ENCODE measurements at places on chromosomes 11 and 22.
A peak's percentile ranks its signal among the peaks of the same experiment; 100 is the strongest.

DNA sequence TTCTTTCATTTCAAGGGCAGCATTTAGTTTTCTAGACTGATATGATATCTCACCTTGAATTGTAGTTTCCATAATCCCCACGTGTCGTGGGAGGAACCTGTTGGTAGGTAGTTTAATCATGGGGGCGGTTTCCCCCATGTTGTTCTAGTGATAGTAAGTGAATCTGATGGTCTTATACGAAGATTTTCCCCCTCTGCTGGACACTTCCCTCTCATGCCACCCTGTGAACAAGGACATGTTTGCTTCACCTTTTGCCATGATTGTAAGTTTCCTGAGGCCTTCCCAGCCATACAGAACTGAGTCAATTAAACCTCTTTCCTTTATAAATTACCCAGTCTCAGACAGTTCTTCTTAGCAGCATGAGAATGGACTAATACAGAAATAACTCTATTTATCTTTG lies 851.1 kb upstream of the FAT3 start:
- DNase-seq: no peak

DNA sequence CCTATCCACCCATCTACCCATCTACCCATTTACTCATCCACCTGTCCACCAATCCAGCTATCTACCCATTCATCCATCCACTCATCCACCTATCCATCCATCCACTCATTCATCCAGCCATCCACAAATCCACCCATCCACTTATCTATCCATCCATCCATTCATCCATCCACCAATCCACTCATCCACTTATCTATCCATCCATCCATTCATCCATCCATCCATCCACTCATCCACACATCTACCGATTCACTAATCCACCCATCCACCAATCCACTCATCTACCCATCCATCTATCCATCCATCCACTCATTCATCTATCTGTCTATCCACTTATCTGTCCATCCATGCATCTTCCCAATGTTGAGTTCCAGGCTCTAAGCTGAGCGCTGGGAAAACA lies 1.7 kb upstream of the SPI1 start:
- DNase-seq: no peak

- DNase-seq: no peak
These were observed 1402.6 kb downstream of the BRD1 start for GRCh38 chr22:48425091-48425506.

GRCh38 chr11:101914341-101914737 lies 471 bp upstream of the CEP126 start:
- no peak for DNase-seq

DNA sequence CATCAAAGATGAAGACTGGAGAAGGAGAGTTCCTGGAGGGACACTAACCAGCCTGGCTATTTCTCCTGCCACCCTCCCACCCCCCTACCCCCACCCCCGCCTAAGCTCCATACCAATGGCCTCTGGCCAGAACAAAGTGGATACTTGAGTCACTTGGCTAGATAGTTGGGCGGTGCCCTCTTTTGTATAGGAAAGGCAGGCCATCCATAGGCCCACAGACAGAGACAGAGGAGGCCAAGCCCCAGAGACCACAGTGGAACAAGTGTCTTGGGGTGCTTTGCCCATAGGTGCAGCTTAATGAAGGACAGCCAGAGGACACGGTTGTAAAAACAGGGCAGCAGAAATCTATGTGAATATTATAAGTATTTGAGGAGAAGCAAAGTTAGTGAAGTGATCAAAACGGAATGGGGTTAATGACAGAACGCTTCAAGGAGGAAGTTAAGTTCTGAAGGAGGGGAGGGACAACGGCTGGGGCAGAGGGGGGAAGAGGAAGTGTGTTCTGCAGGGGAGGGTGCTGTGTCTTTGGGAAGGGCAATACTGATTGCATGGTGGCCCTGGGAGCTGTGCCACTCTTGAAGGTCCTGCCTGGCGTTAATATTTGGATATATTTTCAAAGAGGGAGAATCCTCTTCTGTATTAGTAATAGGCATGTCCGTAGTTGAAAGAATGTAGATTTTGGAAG lies 32.7 kb downstream of the FLI1 start:
- DNase-seq: peak; percentile 59

DNA sequence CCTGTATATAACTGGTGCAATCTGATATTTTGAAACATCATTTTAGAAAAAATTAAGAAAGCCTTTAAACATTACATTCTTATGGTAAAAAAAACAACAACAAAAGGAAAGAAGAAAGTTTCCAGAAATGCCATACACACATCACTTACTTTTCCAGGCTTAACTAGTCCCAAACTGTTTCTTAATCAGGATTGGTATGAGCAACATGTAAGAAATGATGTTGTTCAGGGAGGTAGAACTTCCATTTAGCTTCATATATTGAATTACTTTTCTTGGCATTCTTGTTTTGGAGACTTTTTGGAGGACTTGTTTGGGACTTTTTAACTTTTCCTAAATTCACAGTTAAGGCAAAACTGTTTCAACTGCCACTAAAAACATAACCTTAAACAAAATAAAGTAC lies 791.5 kb downstream of the METTL15 start:
- no peak for DNase-seq

DNA sequence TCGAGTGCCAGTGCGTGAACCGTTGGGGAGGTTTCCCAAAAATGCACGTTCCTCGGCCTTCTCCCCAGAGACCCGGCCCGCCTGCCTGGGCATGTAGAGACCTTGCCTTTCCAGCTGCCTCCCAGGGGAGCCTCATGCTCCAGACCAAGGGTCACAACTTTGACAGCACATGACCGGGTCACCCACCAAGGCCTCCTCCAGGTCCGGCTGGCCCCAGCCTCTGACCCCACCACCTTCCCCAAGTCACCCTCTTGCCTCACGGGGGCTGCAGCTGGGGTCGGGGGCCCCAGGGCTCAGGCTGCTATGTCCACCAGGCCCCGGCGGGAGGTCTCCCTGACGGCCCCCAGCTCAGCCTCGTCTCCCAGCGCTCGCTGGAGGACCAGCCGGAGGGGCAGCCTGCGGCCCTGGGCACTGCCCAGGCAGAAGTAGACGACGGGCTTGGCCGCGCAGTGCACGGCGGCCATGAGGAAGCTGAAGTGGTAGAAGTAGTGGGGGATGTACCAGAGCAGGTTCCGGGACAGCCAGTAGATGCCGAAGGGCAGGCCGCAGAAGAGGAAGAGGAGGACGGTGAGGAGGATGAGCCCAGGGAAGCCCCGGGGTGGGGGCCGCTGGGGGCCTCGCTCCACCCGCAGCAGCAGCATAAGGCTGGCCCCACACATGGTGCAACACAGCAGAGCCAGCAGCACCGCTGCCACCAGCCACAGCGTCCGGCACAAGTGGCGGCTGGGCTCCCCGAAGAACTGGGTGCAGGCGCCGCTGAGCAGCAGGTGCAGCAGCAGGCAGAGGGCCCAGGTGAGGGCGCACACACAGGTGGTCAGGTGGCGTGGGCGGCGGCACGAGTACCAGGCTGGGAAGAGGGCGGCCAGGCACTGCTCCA lies 4.4 kb downstream of the MRGPRE start:
- no peak for DNase-seq

DNA sequence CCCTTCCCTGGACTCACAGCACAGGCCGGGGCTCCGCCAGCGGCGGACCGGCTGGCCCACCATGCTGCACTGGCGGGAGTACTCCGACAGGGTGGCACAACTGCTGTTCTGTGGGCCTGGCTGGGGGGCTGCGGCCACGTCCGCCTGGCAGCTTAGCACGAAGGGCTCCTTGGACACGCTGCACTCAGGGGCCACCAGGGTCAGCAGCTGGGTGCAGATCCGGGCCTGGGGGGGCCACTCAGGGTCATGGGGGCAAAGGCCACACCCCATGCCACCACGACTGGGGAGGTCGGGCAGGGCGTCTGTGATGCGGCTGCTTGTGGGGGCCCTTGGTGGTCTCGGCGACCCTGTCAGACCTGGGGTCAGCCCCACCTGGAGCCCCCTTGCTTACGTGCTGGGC lies 6.0 kb downstream of the MUC6 start:
- no peak for DNase-seq

DNA sequence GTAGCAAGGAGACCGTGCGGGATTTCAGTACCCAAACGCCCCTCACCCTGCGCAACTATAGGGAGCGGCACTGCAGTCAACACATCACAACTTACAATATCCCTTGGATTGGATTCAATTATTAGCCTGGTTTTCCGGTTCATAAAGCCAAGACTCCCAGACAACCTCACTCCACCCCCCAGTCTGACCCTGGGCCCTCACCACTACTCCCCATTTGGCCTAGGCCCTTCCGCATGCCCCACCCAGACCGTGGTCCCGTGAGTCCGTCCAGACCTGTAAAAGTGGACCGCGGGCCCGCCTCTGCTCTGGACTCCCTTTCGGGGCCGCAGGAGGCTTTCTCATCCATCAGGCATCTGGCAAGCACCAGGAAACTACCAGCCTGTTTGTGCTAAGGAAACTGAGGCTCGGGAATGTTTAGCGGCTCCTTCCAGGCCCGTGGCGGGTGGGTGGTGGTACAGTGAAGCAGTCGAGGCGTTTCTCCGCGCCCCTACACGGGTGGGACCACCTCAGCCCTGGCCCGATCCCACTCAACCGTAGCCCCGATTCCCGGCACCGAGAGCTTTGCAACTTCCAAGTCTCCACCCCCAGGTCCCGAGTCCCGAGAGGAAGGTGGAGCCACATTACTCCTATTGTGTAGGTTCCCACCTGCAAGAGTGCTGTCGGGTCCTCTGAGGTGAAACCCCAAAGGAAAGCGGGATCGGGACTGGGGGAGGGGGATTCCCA lies 679 bp upstream of the DPP3 start:
- peak; percentile 55 for DNase-seq

- no peak for DNase-seq
These were observed 45.5 kb upstream of the ME3 start for GRCh38 chr11:86717817-86718501.

DNA sequence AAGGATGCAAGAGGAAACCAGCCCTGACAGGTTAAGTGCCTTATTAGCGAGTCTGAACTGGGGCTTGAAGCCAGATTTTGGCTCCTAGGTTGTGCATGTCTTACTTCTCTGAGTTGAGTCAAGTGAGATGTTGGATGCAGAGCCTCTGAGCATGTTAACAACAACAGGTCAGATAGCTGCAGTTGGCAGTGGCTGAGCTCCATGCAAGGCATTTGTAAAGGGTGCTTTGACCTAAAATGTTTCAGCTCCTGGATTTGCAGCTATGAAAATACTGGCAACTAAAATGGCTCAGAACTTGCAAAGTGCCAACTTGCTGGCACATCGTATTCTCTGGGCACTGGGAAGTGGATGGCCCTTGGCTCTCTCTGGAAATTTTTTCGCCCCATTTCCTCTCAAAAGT lies 16.4 kb upstream of the CSRP3 start:
- no peak for DNase-seq

GRCh38 chr11:92861634-92862033 lies 107.8 kb upstream of the MTNR1B start:
- DNase-seq: no peak

- DNase-seq: peak; percentile 63
These were observed 3.8 kb downstream of the CPT1A start for GRCh38 chr11:68837583-68838571.

DNA sequence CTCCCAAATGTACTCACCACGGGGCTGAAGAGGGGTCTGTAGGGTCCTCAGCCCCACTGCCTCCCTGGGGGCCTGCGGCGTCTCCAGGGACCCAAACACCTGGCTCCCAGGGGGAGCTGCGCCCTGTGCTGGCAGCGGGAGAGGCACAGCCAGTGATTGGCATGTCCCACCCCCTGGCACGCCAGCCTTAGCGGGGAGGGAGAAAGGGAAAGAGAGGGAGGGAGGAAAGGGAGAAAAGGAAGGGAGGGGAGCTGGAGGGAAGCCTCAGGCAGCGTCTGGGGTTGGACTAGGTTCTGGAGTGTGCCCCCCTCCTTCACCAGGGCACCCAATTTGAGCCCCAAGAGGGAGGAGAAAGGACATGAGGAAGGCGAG lies at the start of gene CHRM1:
TSS of gene CHRM1 (minus strand) at position 163 of the 372 bp plus-strand sequence. CDS start 10,263 bp downstream, outside the sequence.
- peak; percentile 22 for DNase-seq

DNA sequence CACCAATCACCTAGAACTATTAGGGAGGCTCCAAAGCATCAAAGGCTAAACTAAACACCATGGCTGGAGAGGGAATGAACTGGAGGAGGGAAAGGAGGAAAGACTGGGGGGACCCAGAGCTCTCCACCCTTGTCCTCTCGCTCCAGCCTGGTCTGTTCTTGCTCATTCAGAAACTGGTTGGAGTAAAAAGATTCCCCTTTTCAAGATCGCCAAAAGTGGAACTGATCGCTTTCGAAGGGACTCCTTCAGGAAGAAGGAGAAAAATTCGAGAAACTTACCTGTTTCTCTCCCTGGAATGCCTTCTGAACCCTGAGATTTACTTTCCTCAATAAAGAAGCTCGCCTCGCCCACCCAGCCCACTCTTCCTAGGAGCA lies 46.9 kb downstream of the OR4D9 start:
- no peak for DNase-seq

DNA sequence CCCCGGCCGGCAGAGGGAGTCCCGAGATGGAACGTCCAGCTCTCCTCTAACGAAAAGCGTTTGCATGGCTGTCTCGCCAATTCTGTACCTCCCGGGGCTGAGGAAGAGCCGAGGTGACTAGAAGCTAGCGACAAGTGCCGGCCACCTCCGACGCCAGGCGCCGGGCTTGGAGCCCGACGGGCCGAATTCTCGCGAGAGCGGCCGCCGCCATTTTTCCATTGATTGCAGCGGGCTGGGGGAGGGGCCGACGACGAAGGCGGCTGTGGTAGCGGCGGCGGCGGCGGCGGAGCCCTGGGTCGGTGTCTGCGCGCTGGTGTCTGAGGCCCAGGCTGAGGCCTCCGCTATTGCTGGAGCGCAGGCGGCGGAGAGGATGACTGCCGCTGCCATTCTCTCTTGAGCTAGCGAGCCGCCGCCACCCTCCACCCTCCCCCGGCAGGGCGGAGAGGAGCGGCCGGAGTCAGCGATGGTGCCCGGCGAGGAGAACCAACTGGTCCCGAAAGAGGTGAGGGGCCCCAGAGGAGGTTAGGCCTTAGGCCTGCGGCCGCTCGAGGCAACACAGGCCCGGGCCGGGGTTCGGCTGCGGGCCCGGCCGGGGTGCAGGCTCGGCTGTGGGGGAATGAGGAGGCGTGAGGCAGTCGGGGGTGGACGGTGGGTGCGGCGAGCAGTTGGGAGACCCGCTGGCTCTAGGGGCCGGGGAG lies at the start of gene USP47:
TSS of gene USP47 (plus strand) at position 250 of the 698 bp plus-strand sequence. CDS start at position 464, 214 bp downstream.
- DNase-seq: peak; percentile 93
